ENCODE measurements at places on chromosomes 16 and 17.

- DNase-seq, result no peak
Measured at GRCh38 chr17:82249896-82250581, 21.2 kb downstream of the SLC16A3 start.

- peak; percentile 93 for DNase-seq
Measured at GRCh38 chr17:15262291-15263205, 2.6 kb downstream of the PMP22 start.

DNA sequence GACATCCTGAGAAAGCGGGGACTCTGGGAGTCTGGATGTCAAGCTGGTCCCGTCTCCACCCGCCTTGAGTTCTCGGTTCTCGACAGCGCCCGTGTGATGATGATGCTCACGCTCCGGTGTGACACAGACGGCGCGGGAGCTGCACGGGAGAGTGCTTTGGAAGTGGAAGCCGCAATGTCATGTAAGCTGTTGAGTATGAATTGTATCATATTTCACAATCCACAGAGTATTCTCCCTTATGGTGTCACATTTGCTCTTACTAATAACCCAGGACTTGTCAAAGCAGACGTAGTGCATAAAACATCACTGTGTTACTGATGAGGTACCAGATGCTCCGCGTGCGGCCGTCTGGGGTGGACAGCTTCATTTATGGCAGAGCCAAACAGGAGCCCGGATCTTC, 217.5 kb upstream of the CHMP6 start:
- no peak for DNase-seq

DNA sequence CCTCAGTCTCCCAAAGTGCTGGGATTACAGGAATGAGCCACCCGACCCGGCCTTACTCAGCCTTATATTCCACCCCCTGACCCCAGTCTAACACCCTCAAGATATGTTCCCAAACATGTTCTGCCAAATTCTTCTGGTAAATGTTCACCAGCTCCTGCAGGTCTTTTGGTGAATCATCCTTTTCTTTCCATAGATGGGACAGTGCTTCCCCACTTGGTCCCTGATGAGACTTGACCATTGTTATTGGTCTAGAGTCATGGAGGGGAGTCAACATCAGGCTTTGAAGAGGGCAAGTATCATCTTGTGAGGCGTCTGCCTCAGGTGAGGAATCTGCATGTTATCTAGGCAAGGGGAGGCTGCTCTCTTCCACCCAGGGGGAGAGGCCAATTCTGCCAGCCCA, 10.4 kb upstream of the RUNDC3A start:
- no peak for DNase-seq

GRCh38 chr17:16929035-16929680, 42.8 kb downstream of the TNFRSF13B start:
- DNase-seq, result no peak

Data from putamen (tissue), 1 donor.